ENCODE measurements at places on chromosomes 7 and 10.
A peak's percentile ranks its signal among the peaks of the same experiment; 100 is the strongest.

DNA sequence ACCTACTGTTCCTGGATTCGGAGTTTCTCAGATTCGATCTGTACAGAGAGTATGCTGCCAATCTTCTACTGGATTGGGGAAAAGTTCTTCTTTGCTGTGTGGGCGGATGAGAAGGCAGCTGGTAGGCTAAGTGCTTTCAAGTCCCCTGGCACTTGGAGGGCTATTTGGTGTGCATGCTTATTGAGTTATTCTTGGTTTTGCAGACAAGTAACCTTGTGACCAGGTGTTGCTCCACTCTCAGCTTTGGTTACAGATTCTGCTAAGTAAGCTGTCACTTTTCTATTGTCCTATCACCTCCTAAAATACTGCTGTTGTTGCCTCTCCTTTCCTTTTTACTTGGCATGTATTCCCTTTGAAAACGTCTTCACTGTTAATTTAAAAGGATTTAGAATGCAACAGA, 1375.1 kb upstream of the LRRTM3 start:
- no peak for DNase-seq

GRCh38 chr7:33559324-33559710, 346.0 kb upstream of the BMPER start:
- DNase-seq, result no peak

- DNase-seq, result no peak
These were observed 34.5 kb downstream of the GOT1 start for GRCh38 chr10:99395750-99396445.

- DNase-seq, result no peak
These were observed 24.3 kb upstream of the DNAJB12 start for GRCh38 chr10:72379062-72379461.

- DNase-seq, result no peak
These were observed 13.1 kb downstream of the SFXN3 start for GRCh38 chr10:101044117-101044516.

- DNase-seq, result no peak
These were observed 78.8 kb upstream of the MDFIC start for GRCh38 chr7:114843102-114843501.

DNA sequence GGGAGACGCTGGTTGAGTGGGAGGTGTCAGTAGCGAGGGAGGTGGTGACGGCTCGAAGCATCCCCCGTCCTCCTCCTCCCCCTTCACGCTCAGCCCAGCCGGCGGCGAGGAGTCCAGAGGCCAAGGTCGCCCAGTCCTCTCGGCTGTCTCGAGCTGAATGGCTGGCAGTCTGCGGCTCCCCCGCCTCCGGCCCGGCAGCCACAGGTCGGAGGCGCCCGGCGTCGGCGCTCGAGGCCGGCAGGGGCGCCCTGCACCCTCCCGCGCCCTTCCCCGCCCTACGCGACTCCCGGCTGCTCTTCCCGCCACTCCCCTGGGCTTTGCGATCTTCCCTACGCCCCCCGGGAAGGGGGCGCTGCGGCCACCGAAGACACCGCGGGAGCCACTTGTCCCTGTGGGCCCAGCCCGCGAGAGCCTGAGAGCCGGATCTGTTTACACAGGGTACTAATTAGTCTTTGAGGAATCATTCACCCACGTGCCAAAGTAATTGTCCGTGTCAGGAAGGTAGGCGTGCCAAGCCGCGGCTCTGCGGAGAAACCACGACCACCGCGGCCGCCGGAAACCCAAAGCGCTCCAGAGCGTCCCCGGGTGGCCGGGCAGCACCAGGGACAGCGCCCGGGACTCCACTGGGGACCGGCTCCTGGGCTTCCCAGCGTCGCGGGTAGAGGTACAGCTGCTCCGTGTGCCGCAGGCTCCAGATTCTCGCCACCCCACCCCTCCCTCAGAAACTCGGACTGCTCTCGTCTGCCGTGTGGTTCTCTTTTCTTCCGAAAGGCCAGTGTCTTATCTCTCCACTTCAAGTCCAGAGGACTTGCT, at the start of gene NXPH1:
TSS of gene NXPH1 (plus strand) at position 133 of the 813 bp plus-strand sequence.
- DNase-seq, result peak; percentile 37

DNA sequence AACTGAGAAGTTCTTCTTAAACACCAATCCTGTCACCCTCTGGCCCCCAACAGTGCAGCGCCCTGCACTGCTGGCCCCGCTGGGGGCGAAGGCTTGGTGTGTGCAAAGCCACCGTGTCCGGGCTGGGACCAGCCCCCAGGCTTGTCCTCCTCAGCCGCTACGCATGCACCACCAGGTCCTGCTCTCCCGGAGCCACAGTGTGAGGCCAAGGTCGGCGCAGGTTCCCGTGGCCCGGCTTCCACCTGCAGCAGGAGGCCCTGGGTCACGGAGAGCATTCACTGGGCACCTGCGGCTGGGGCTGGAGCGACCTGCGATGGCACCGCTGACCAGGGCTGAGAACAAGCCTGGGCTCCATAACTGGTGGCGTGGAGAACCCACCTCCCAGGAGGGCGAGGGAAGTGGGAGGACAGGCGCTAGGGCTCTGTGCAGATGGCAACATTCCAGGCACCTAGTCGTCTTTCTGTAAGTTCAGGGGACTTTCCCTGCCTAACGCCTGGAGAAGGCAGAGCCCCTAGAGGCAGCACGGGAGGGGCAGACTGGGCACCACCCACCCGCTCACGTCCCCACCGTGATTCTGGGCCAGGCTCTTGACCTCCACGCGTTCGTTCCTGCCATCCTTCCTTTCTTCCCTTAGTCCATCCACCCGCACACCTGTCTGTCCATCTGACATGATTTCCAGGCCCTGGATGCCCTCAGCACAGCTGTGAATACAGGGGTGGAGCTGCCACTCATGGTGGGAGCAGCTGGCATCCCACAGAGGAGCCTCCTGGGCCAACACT, 271.6 kb downstream of the ELFN1 start:
- no peak for DNase-seq

DNA sequence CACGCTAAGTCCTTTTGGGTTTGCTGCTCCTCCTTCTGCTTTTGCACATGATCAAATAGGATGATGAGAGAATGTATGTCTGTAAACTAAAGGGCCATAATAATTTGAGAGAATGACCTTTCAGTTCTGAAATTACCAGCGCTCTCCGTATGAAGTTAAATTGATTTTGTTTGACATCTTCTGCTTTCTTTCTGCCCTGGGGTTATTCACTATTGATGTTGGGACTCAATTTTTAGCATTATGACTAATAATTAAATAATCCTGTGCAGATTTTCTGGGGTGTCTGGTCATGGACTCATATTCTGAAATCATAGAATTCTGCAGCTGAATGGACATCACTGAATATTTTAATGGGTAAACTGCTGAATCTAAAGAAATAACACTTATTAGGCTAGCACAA, 423.2 kb downstream of the POM121L12 start:
- no peak for DNase-seq

DNA sequence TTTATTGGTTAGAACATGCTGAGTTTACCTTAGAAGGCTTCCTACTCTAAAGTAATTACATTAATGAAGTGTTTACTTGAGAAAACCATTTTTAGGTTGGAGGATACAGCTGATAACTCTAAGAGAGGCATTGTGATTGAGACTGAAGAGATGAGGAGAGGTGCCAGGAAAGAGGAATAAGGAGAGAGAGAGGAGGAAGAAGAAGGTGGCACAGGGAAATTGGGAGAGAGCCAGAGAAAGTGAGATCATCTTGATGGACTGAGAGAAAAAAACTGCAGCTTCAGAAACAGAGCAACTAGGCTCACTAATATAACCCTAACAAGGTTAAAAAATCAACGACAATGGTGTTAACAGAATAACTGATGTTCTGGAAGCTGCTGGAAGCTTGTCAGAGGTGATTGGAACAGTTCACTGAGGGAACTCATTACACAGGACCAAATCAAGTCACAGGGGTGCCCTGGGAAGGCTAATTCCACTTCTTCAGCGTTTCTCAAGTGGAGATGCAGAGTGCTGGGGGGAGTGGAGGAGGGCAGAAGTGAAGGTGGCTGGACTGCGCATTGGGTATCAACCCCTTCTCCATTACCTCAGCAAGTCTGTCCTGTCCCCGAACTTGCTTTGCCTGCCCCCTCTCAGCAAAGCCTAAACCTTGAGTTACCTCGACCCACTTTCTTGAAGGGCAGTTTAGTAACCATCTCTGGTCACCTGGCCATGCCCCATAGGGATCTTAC, 6.9 kb upstream of the SORBS1 start:
- no peak for DNase-seq

DNA sequence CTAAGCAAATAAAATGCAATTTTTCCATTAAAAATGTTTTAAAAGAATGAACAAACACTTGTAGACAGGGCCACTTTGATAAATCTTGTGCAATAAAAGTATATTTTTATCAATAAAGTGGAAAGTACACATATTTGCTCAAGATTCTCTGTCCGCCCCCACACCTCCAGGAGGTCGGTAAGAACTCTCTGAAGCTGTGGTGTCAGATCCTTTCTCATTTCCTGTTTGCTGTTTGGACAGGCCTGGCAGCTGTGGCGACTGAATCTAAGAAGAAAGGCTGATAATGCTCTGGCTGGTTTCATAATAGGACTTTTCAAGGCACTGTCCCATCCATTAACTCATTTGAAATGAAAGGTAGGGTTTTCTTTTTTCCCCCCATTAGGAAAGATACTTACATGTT, 15.3 kb upstream of the ASB4 start:
- DNase-seq, result no peak

- no peak for DNase-seq
These were observed 7.2 kb downstream of the ZNF467 start for GRCh38 chr7:149766135-149766675.

- no peak for DNase-seq
These were observed 32.4 kb downstream of the TSPAN12 start for GRCh38 chr7:120825576-120825975.

Measured in activated T-cell treated with anti-CD3 and anti-CD28 coated beads, Interleukin-2, amount 50 U/mL, for 48 hours (primary cell).